ENCODE measurements at places on chromosomes 5 and 9.

GRCh38 chr9:21558615-21559401 lies 76.7 kb upstream of the IFNE start:
- DNase-seq: peak; percentile 8

DNA sequence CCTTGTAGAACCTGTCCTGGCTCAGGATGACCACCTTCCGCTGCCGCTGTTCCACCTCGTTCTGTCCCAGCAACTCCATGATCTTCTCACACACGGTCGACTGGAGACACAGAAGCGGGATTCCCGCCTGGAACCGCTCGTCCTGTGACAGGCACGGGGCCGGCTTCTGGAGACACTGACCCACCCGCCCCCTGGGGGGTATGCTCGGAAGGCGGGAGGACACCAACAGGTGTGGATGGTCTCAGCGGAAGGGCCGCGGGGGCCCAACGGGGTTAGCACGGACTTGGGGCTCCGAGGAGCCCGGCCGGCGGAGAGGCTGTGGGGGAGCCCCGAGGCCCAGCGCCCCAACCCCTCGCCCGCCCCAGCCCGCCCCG lies 530 bp downstream of the UCK1 start:
- DNase-seq: peak; percentile 20

DNA sequence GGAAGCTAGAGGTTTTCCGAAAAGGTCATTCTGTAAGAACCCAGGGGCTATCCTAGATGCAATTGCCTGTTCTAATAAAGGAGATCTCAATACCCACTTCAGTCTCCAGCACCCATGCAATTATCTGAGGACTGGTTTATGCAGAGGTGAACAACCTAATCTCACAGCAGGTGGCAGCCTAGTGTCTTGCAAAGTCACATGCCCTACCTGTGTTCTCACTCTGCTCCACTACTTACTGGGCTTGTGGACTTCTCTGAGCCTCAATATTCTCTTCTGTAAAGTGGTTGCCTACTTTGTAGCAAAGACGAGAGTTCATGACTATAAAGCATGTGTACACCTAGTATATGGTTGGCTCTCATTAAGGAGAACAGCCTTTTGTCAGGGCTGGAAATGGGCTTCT lies 21.0 kb upstream of the ALDH1B1 start:
- no peak for DNase-seq

- no peak for DNase-seq
Measured at GRCh38 chr5:133229931-133230664, 178.3 kb downstream of the HSPA4 start.

DNA sequence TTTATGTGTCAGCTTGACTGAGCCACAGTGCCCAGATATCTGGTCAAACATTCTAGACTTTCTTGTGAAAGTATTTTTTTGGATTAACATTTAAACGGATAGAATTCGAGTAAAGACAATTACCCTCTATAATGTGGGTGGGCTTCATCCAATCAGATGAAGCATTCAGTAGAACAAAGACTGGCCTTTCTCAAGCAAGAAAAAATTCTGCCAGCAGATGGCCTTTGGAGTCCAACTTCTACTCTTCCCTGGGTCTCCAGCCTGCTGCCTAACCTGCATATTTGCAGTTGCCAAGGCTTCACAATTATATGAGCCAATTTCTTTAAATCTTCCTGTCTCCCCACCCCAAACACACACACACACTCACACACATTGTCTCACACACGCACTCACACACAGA lies 86.4 kb downstream of the MED10 start:
- no peak for DNase-seq

DNA sequence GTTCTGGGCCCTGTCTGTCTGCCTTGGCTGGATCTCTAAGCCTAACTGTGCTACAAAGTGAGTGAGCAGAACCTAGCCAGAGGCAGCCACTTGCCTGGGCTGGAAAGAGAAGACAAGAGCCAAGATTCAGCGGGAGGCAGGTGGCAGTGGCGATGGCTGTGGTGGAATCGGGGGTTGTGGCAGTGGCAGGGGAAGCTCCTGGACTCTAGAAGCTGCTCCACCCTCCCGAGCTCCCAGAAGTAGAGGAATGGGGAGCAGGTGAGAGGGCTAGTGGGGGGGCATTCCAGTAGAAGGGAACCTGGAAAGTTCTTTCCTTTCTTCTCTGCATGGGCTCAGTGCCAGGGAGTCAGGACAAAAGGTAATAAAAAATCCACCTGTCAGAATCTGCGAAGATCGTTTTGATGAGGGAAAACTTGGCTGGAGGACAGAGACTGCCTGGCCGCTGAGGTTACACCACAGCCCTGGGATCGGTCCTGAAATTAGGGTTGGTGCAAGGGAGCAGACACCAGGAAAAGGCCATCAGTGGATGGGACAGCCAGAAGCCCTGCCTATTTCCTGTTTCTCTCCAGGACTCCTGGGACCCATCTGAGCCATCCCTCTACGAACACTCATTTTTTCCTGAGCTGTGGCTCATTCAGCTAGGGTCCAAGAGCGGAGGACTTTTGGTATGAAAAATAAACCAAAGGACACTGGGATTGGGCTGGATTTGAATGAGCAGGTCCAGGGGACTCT lies 1.6 kb downstream of the CRAT start:
- DNase-seq: no peak

All from stimulated activated CD4-positive, alpha-beta T cell treated with anti-CD3 and anti-CD28 coated beads, Interleukin-1b, Interleukin-23, amount 100 ng/mL, for 48 hours (primary cell).